ENCODE measurements at places on chromosomes 6 and 20.

DNA sequence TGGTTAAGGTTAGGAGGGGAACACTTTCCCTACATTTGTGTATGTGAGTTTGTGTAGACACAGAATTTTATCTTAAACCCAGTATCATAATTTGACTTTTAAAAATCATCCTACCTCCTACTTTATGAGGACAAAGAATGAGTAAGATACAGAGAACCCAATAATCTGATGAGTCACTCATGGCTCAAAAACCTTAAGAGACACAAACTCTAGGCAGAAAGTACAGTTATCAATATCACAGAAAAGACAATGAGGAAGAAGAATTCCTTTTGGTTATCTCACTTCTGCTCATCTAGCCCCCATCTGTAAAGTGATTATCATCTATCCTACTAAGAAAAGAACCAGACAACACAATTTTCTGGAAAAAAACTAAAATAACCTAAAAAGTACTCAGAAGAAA is 87.7 kb downstream of the EPB41L2 start:
- no peak for DNase-seq

DNA sequence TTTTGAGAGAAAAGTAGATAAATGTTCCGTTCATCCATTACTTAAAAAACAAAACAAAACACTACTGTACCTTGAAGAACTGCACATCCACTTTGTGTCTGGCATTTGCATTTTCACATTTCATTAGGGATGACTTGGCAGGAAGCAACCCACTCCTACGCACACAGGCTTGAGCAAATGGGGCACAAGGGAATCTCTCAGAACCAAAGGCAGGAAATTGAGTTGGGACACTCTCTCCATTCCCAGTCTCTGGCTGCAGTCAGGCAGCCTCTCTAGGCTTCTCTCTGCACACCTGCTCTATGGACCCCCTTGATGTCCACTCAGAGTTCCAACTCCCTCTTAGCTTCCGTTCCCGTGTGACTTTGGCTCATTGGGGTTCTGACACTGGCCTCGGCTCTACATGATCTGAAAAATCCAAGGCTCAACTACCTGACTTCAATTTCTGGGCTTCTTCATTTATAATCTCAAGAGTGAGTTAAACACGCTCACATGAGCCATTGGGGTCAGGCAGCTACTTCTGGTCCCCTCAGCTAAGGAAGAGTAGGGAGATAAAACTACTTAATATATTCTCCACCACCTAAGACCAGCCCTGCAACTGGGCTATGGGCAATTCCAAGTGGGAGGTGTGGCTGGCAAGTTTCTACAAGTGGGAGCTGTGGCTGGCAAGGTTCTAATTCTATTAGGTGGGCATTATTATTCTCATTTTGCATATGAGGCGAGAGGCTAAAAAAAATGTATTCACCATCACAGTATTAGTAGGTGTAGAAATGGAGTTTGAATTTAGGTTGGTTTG is 251.9 kb downstream of the SOD2 start:
- no peak for DNase-seq

GRCh38 chr6:79671600-79672266 is 40.6 kb downstream of the SH3BGRL2 start:
- no peak for DNase-seq

DNA sequence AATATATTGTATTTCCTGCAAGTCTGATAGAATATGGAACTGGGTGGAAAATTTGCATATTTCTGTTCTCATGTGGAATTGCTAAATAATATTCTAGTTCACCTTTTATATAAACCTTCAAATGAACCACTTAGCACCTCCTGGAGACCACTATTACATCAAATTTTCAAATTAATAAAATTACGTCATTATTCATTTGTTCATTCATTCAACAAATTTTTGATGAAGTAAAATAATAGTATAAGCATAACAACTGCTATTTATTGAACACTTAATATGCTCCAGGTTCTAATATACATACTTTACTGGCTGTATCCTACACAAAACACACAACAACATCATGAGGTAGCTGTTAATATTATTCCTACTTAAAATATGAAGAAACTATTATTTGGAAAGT is 215.1 kb downstream of the KCNQ5 start:
- DNase-seq, result no peak

DNA sequence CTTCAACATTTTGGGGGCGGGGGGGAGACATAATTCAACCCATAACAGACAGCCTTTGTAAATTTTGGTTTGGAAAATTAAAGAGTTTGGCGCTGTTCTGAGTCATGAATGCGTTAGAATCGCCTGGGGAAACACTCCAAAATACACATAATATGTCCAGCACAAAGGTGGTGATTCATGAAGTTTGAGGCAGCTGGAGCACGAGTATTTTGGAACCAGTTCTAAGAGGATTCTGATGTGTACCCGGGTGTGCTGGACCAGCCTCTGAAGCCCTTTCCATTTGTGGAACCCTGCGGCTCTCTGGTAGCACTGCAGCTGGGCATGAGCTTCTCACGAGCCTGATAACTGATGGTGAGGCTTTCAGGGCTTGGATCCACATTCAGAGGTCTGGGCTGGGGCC is 4.7 kb downstream of the GMPR start:
- no peak for DNase-seq

DNA sequence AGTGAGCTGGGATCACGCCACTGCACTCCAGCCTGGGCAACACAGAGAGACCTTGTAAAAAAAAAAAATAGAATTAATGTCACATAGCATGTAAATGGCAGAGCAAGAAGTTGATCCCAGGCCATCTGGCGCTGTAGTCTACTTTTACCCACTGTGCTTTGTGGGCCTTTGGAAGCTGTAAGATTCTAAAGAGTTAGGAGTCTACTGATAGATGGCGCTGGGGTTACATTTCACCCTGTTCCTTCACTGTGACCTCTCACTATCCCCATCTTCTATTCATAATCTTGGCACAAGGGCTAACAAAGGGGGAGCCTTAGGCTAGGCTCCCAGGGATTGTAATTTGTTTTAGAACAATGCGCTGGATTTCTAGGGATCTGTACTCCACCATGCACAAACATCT is 24.4 kb downstream of the SIRPD start:
- peak; percentile 15 for DNase-seq

- no peak for DNase-seq
Measured at GRCh38 chr6:16301511-16301910, 63.1 kb downstream of the GMPR start.

GRCh38 chr6:150312844-150313584 is 55.8 kb upstream of the IYD start:
- no peak for DNase-seq

GRCh38 chr6:99143108-99143861 is 195.5 kb upstream of the FBXL4 start:
- DNase-seq, result no peak

DNA sequence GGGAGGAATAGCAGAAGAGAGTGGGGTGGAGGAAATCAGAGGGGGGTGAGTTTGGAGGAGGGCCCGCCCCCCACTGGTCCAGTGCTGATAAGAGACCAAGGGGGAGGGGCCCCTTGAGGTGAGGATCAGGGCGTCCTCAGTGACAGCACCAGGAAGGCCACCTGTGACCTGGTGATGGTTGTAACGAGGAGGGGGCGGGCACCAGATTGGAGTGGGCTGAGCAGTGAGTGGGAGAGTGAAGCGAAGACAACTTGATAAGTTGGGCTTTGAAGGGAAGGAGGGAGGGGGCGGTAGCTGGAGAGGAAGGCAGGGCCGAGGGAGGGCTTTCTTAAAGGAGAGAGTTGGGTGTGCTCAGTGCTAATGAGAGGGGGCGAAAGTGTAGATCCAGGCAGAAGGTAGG is 30.7 kb downstream of the CDH22 start:
- no peak for DNase-seq

DNA sequence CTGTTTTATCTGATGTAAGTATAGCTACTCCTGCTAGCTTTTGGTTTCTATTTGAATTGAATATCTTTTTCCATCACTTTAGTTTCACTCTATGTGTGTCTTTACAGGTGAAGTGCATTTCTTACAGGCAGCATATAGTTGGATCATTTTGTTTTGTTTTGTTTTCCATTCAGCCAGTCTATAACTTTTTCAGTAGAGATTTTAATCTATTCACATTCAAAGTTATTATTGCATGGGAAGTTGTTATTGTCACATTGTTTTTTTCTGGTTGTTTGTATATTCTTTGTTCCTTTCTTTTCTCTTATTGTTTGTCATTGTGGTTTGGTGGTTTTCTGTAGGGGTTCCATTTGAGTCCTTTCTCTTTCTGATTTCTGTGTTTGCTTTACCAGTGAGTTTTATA is 151.2 kb downstream of the PDE10A start:
- no peak for DNase-seq

- peak; percentile 87 for DNase-seq
Measured at GRCh38 chr20:46282669-46283068, 25.6 kb downstream of the CDH22 start.

DNA sequence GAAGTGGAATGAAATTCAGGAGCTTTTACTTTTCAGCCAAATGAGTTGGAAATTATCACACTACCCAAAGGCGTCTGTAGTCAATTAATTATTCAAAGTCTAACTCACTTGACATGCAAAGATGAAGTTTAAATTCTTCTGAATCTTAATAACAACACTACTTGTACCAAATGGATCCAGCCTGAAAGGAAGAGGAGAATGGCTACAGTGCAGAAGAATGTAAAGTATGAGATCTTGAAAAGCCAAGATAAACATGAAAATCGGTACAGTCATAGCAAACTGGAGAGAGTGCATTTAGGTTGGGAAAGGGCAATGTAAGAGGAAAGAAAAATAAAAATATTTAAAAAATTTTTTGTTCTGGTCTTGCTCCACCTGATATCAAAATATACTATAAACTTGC is 195.5 kb downstream of the SIM1 start:
- no peak for DNase-seq

DNA sequence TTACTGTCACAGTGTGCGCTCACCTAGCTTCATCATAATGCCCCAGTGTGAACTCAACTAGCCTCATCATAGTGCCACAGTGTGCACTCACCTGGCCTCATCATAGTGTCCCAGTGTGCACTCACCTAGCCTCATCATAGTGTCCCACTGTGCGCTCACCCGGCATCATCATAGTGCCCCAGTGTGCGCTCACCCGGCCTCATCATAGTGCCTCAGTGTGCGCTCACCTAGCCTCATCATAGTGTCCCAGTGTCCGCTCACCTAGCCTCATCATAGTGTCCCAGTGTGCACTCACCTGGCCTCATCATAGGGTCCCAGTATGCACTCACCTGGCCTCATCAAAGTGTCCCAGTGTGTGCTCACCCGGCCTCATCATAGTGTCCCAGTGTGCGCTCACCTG is 10.6 kb downstream of the TMEM242 start:
- no peak for DNase-seq

DNA sequence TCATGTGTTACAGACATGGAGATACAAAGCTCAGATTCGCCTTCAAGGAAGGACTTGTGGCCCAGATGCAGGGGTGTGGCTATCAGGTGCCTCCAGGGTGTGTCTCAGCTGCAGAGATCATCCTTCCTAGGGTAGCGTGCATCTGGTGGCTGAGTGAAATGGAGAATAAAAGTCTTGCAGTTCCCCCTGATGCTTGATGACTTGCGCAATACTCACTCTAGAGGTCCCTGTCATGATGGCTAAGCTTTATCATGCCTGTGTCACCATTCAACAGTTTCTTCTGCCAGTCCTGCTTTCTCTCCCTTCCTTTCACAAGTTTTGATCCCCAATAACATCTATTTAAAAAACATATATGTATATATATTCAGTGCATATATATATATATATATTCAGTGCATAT is 228.1 kb downstream of the PAX1 start:
- no peak for DNase-seq

- DNase-seq, result peak; percentile 18
Measured at GRCh38 chr20:34861386-34862084, 11.1 kb downstream of the GGT7 start.

DNA sequence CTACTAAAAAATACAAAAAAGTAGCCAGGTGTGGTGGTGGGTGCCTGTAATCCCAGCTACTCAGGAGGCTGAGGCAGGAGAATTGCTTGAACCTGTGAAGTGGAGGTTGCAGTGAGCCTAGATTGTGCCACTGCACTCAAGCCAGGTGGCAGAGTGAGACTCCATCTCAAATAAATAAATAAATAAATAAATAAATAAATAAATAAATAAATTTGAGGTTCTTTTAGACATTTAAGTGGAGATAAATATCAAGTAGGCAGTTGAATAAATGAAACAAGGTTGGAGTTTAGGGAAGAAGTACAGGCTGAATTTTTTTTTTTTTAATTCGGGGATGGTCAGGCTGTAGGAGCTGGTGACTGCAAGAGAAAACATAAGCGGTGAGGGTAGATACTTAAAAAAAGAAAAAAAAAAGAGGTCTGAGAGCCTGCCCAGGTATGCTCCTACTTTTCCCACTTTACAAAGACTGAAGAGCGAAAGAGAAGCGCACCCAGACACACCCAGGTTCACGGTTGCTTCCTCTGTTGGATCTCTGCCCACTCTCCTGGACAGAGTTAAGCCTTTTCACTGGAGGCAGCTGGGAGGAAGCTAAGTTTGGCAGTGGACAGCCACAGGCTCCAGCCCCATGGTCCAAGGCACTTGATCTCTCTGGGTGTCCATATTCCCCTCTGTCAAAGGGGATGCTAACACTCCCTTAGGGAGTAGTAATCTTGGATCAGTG is 100.9 kb upstream of the PRDM1 start:
- no peak for DNase-seq

DNA sequence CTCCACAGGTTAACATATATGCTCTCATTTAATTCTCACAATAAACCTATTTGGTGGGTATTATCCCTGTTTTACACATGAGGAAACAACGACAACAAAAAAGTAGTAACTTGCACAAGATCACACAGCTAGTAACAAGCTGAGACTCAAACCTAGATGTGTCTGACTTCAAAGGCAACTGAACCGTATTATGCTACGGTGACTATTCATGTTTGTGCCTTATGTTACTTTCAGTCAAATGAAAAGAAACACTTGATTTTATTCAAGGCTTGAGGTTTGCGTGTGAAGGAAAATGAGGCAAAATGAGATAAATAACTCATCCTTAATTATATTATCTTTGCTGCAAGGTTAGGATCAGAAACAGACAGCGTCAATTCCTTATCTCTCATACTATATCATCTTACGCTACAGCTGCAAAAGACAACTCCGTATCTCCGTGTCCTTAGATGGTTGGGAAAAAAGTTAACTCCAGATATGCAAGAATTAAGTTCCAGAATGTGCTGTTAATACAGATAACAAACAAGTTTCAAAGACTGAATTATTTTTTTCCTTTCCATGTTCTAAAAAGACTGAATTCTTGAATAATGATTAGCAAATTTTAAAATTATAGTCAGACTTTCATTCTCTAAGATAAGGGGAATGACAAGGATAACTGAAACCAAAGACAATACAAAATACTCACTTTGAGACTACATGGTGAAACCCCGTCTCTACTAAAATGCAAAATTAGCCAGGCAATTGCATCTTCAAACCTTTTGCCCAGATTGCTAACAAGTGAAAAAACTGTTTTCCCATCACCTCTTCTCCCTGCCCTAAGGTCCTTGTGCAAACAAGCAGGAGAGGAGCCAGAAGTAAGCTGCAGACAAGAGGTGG is 27.8 kb downstream of the STAU1 start:
- no peak for DNase-seq

- no peak for DNase-seq
Measured at GRCh38 chr20:43751167-43752050, 24.6 kb upstream of the GTSF1L start.

DNA sequence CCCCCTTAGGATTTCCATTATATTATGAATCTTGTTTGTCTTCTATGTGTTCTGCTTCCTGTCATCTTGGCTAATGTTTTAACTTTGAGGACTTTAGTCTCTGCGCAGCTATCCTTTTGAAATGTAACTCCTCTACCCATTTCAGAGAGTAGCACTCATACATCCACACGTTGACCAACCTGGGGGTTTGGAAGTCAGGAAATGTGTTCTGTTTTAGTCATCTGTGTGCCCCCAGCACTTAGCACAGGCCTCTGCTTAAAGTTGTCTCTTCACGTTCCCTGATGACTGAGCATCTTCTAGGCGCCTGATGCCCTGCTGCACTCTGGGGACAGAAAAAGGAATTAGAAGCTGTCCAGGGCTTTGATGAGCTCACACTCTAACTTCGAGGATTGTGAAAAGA is 47.9 kb downstream of the HMGN3 start:
- DNase-seq, result no peak
